ENCODE measurements at places on chromosomes 2 and 18.

DNA sequence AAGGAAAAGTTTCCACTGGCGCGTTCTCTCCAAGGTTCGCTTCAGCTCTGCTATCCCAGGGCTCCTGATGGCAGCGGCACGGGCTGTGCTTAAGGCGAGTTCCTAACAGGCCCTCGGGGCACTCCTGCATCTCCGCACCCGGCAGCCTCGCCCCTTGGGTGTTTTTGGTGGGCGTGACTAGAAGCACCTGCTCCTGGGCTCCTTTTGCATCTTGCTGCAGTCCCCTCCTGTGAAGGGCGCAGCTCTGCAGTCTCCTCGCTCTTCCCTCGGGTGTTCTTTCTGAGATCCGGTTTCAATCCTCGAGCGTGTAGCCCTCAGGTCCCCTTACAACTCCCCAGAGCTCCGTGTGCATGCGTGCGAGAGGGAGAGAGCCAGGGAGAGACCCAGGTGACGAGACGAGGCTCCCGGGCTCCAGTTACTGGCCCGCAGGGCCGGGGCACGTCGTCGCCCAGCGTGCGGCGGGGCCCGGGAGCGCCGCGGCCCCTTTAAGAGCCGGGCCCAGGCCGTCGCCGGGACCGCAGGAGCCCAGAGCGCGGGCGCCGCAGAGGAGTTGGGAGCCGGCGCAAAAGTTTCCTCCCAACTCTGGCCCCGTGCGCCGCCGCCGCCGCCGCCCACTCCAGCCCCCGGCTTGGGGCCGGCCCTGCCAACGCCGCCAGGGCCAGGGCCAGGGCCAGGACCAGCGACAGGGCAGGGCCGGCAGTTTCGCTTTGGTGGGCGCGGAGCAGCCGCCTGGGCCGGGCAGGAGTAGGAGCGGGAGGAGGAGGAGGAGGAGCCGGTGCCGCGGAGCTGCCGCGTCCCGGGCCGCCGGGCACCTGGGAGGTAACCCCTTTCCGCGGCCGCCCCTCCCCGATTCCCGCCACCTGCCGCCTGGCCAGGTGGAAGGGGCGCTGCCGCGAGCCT lies at the start of gene PARD3B:
TSS of gene PARD3B (plus strand) at position 515 of the 900 bp plus-strand sequence. CDS start 525 bp downstream, outside the sequence.
- DNase-seq: peak; percentile 24

GRCh38 chr2:1775511-1776035 lies 31.3 kb upstream of the PXDN start:
- DNase-seq: no peak

DNA sequence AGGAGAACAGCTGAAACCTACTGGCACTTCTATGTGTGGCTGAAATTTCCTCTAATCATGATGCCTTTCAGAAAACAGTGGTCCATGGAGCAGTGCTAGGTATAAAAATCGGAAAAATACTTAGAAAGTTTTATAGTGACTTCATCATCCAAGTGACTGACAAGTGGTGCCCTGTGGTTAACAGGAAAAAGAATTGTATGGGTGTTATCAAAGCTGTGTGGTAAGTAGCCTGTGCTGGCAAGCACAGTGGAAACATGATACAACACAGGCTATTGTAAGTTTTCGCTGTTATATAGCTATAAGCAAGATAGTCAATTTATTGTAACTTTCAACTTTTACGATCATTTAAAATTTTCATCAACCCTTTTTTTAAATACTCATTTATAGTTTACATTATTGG lies 1599.7 kb upstream of the ZEB2 start:
- DNase-seq: no peak

GRCh38 chr2:140990416-140990815 lies 1140.4 kb downstream of the LRP1B start:
- no peak for DNase-seq

DNA sequence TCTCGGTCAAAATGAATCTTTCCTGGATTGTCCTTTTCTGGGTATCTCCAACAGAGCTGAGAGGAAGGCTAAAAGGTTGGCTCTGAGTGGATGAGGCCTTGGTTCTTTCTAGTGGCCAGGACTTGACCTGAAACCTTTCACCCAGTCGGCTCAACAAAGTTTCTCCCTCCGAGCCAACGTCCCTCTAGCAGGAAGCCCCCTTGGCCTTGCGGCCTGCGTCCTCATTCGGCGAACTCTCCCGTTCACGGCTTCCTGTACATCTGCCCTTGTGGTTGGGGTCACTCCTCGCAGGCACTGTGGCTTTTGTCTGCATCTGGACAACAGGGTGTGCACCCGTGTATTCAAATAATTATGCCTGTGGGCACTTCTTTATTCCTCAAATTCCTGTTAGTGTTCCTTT lies 9.4 kb upstream of the SIX3 start:
- DNase-seq: no peak

DNA sequence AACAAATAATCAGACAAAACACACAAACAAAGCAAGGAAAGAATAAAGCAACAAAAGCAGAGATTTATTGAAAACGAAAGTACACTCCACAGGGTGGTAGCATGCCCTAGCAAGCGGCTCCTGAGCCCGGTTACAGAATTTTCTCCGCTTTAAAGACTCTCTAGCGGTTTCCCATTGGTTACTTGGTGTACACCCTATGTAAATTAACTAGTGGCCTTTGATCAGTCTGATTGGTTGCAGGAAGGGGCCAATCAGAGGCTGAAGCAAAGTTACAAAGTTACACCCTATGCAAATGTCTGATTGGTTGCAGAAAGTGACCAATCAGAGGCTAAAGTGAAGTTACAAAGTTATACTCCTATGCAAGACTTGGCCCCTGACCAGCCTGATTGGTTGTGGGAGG lies 242.9 kb downstream of the LDLRAD4 start:
- no peak for DNase-seq

DNA sequence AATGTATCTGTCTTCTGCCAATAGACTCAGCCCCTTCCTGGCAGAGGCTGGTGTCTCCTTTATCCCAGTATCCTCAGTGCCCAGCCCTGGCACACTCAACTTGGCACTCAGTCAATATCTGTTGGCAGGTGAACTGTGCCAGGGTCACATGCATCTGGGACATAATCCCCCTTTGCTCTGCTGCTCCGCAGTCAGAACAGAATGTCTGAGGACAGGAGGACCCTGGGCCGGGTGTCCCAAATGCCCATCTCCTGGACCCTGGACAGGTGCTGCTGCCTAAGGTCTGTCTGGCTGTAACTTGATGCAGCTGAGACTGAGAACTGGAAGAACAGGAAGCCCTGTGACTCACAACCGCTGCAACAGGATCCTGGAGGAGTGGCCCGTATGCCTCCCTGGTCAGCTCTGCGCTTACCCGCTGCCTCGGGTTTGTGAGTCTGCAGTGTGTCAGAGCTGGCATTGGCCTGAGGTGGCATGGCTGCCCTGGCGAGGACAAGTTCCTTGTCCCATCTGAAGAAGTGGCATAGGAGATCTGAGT lies 11.4 kb downstream of the HK2 start:
- no peak for DNase-seq

DNA sequence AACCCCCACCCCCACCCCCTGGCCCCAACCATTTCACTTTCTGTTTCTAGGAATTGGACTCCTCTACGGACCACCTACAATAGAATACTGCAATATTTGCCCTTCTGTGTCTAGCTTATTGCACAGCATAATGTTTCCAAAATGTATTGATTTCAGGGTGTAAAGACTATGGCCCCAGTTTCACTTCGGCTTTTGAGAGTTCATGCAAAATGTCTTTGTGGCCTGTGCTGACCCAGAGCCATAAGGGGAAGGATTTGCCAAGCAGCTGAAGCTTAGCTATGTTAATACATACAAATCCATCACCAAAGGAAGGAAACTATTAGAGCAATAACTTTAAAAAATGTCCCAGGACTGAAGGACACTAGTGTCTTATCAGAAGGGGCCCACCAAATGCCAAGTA lies 11.2 kb upstream of the ATP9B start:
- DNase-seq: no peak

GRCh38 chr18:77063260-77063659 lies 69.3 kb downstream of the MBP start:
- no peak for DNase-seq

DNA sequence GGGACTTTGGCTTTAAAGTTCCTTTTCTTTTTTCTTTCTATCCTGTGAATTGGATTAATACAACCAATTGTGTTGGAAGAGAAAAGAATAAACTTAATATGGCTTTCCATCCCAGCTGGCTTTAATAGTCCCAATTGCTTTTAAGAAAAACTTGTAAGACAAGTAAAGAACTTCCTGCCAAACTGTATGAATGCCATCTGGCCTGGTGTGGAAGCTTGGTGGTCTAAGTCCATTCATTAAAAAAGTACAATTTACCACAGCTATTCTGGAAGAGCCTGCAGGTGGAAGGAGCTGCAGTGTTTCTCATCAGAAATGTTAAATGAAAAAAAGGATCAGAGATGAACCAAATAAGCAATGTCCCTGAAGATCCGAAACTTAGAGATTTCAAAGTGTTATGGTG lies 103.9 kb downstream of the KLHL14 start:
- no peak for DNase-seq

- no peak for DNase-seq
These were observed 735.4 kb upstream of the FANCL start for GRCh38 chr2:58976375-58977071.

DNA sequence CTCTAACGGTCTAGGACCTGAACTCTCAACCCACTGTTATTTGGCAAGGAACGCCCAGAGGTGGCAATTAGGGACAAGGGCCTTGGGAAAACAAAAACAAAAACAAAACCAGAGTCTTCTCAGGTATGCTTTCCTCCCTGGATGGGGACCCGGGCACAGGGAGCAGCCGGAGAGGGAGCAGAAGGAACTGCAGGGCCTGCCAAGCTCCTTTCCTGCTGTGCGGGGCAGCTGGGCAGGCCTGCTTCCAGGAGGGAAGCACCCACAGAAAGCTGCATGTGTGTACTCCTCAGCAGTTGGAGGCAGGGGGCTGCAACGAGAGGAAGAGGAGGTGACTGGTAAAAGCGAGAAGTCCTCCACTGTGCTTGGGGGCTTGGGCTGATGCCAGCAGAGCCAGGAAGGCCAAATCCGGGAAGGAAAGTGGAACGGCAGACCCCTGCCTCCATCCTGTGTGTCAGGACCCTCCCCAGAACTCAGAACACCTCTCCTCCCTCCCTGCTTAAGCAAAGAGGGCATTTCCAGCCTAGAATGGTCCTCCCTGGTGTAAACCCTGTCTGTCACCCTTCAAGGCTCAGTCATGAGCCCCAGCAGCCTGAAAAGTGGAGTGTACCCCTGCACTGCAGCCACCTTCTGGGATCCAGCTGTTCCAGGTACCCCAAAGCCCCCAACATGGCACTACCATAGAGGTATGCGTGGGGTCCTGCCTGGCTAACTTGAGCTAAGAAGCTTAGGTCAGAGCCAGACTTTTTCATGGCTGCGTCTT lies 56.3 kb downstream of the DNMT3A start:
- no peak for DNase-seq

- no peak for DNase-seq
These were observed 5.3 kb upstream of the RAB12 start for GRCh38 chr18:8603663-8604520.

DNA sequence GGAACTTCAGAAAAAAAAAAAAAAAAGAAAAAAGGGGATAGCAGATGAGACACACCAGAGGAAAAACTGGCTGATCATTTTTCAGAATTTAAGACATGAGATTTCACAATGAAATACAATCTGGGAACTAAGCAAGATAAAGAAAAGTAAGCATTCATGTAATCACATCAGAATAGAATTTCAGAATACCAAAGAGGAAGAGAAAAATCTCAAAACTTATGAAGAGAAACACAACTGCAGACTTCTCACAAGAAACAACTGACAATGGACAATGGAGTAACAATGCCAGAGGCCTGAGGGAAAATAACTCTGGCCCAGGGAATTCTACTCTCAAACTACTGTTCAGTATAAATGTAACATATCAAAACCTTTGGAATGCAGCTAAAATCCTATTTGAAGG lies 13.2 kb upstream of the RRM2 start:
- no peak for DNase-seq

- no peak for DNase-seq
These were observed 162.3 kb upstream of the TRIB2 start for GRCh38 chr2:12554224-12555011.

GRCh38 chr2:220356076-220356475 lies 728.6 kb downstream of the SLC4A3 start:
- DNase-seq: no peak

- no peak for DNase-seq
These were observed 334.2 kb upstream of the LRRTM1 start for GRCh38 chr2:80638783-80639182.

DNA sequence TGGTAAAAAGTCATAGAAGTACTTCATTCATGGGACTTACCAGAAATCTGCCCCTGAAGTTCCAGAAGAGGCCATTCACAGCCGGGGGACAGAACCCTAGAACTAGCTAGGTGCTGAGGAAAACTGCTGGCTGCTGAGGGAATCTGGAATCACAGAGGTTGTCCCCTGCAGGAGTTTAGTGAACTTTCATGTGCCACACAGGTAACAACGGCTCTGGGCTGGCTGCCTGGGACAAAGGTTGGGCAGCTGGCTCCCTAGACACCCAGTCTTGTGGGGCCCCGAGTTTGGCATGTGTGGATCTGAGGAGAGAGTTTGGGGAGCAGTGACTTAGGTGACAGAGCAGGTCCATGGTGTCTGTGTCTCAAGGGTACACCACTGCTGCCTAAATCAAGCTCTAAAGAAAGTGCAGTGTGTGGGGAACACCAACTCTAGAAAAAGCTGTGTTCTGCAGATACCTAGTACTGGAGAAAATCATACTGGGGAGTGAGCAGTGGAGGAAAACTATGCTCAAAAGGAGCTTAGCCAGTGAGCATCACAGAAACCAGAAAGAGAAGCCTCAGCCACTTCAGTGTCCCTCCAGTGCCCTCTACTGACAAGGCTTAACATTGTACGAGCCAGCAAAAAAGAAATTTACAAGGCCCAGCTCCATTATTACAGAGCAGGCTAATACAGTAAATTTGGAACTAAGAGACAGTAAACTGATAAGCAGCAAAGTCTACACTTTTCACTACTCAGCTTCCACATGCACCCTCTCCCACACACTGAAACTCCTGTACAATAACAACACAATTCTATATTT lies 15.2 kb downstream of the GALNT3 start:
- no peak for DNase-seq

DNA sequence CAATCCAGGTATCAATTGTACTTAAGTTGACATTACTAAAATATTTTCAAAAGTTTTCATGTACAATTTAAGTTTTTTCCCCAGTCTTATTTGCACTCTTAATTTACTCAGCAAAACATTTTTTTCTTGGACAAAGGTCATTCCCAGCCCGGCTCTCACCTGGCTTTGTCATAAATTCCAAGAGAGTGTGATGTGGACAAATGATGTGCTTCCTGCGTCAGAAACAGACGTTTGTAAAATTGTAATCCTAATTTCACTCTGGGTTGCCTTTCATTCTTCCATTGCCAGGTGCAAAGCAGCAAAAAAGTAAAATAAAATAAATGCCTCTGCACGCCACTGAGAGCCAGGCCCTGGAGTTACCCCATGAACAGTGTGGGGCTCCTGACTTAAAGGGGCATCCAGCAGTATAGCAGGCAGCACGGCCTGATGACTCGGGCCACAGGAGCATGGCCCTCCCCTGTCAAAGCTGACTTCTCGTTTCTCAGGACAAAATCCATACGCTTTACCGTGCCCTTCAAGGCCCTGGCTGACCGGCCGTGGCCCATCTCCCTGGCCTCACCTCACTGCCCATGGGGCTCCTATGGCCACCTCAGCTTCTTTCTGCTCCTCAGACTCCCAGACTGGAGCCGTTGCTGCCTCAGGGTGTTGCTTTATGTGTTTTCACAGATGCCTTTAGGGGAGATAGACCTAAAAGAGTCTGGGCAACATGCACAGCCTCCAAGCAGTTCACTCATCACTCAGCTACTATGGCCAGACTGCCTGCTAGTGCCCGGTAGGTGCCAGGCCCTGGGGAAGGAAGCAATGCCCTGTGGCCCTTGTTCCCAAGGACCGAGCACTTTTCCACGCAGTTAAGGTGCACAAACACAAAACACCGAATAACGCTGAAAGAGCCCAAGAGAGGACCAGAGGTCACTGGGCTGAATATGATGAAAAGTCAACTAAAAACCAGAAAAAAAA lies 7.6 kb upstream of the TMEM185B start:
- no peak for DNase-seq

Measured in stimulated activated CD4-positive, alpha-beta T cell treated with anti-CD3 and anti-CD28 coated beads, Interleukin-1b, Interleukin-23, amount 100 ng/mL, for 24 hours (primary cell).